AG04450 (cell line): ENCODE measurements at places on chromosomes 13 and 19. TPM values are rescaled to one million over a fixed set of nuclear protein-coding genes. Genes with fewer than 3 reads are reported as not detected.

- no peak for DNase-seq
These were observed 104.6 kb upstream of the IPO5 start for GRCh38 chr13:97848886-97849285.

GRCh38 chr19:19053508-19054314, 10.1 kb upstream of the SLC25A42 start:
- DNase-seq, result no peak

Gene CA11
- polyA plus RNA-seq, result 3.7 and 4.3 TPM in 2 replicates

DNA sequence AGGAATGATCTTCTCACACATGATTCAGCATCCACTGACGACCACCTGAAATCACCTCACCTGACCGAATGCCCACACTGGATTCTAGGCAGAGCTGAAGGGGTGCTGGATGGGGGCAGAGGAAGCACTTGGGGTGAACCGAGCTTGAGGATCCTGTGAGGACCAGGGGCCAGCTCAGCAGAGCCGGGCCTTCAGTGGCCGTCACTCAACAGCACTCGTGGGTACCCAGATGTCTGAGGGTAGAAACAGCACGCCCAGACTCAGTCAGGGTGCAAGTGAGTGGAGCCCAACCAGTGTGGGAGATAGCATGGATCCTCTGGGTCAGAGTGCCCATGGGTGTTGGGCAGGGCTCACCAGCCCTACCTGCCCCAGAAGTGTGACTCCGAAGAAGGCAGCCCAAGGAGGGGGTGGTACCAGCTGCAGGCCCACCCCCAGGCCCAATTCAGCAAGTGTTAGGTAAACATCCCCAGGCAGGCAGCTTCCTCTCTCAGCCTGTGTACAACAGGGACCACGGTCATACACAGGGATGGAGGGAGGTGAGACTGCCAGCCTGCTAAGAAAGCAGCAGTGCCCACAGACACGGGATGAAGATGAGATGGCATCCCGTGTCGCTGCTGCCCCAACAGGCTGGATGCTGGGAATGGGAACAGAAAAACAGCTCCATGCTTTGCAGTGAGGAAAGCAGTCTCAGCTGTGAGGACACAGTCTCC, 16.6 kb downstream of the GJA3 start:
- no peak for DNase-seq

DNA sequence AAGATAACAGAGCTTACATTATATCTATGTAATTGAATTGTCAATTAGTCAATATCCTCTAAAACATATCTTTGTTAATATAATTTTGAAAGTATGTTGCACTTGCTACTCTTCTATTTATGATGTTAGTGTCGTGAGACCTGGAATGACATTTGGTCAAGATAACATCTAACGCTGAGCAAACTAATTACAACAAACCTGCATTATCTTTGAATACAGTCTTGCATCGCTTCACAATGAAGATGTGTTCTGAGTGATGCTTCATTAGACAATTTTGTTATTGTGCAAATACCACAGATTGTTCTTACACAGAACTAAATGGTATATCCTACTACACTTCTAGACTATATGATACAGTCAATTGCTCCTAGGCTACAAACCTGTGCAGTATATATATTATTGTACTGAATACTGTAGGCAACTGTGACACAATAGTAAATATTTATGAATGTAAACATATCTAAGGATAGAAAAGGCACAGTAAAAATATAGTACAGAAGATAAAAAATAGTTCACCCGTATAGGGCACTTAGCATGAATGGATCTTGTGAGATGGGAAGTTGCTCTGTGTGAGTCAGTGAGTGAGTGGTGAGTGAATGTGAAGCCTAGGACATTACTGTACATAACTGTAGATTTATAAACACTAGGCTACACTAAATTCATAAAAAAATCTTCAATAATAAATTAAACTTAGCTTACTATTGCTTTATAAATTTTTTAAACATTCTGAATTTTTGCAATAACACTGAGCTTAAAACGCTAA, 1773.8 kb downstream of the PCDH9 start:
- no peak for DNase-seq

Gene GCDH
- 11.4 and 14.0 TPM in 2 replicates for polyA plus RNA-seq

Gene LILRB2
- not detected in 2 replicates for polyA plus RNA-seq

DNA sequence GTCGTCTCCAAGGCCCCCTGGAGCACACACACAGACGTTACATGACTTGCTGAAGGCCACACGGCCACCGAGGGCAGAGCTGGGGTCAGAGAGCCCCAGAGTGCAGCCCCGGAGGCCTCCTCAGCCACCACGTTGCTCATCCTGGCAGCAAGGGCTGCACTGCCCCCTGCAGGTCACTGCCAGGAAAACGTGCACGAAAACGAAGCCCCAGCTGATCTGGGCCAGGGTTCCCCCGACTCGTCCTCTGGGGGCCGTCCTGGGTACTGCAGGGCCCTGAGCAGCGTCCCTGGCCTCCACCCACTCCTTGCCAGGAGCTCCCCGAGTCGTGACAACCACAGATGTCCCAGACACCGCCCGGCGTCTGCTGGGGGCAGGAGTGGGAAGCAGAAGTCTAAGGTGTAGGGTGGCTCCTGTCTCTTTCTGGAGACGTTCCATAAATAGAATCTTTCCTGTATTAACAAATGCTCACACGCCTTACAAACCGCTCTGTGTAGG, 3.4 kb downstream of the TPGS1 start:
- DNase-seq, result peak; percentile 60

Gene SLC5A5
- not detected in 2 replicates for polyA plus RNA-seq

Gene TM9SF2
- polyA plus RNA-seq, result 86.2 and 125 TPM in 2 replicates

DNA sequence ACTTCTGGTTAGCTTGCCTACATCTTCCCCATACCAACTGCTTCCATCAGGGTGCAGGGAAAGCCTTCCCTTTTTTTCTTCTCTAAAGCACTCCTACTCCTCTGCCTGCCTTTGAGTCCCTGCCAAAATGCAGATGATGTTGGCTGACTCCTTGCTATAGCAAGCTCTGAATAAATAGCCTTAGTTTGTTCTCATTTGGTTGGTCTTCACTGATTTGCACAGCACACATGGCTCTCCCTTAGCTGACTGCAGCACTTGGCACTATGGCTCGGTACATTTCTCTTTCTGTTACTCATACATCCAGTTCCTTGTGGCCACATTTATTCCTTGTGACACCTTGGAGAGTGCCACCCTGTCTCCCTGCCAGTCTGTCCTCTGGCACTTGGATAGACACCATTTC, 249.8 kb downstream of the DCLK1 start:
- no peak for DNase-seq

Gene PSG11
- polyA plus RNA-seq, result 0.11 TPM in 1 of 2 replicates, not detected in the other

DNA sequence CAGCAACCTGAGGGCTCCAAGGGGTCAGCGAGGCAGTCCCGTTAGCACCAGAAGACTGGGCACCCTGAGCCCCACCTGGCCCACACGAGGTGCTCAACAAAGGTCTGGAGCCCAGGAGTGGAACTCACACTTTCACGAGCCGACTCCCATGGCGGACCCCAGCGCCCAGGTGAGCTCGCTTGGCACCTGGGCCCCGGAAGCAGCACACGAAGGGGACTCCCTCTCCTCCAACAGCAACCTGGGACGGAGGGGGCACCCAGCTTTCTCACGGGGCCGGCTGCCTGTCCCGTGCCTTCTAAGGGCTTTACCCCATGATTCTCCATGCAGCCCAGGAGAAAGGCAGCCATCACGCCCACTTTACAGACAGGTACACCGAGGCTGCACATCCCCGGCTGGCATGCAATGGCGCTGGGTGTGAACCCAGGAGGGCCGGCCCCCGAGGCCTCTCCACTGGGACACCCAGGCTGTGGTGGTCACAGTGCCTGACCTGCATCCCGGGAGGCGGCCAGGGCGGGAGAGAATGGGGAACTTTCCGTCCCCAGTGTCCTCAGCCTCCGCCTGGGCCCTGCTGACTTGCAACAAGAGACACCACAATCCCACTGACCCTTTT, 5.0 kb downstream of the PIP5K1C start:
- no peak for DNase-seq

DNA sequence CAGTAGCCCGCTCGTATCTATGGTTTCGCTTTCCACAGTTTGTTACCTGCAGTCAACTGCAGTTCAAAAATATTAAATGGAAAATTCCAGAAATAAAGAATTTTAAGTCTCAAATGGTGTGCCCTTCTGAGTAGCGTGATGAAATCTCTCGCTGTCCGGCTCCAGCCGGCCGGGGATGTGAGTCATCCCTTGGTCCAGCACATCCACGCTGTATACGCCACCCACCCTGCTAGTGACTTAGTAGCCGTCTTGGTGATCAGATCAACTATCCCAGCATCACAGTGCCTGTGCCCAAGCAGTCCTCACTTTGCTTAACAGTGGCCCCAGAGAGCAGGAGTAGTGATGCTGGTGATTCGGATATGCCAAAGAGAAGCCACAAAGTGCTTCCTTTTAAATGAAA, 40.0 kb downstream of the ZNF331 start:
- DNase-seq, result no peak

DNA sequence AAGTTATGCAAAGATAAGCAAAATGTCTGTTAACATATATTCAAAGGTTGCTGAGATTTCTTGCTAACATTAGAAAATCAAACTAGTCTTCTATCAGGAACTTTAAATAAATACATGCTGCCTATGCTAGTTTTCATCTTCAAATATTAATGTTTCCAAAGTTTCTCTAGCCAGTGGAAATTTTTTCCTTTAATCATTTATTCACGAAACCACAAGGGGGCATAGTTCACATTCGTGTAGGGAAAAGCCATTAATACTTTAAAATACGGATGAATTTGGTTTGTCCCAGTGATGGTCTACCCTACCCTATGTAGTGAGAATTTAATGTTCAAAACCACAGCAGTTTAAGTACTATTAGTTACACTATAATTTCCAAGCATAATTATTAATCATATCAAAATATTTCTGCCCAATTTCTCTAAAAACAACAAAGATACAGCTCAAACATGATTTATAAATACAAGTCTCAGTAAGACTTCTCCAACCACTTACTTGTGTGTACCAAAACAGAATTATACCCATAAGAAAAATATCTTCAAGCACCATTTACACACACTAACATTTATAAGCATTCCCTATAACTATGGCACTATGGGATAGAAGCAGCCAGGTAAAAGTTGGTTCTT, 16.2 kb downstream of the NUFIP1 start:
- no peak for DNase-seq

GRCh38 chr13:33958964-33959363, 141.0 kb downstream of the RFC3 start:
- no peak for DNase-seq

DNA sequence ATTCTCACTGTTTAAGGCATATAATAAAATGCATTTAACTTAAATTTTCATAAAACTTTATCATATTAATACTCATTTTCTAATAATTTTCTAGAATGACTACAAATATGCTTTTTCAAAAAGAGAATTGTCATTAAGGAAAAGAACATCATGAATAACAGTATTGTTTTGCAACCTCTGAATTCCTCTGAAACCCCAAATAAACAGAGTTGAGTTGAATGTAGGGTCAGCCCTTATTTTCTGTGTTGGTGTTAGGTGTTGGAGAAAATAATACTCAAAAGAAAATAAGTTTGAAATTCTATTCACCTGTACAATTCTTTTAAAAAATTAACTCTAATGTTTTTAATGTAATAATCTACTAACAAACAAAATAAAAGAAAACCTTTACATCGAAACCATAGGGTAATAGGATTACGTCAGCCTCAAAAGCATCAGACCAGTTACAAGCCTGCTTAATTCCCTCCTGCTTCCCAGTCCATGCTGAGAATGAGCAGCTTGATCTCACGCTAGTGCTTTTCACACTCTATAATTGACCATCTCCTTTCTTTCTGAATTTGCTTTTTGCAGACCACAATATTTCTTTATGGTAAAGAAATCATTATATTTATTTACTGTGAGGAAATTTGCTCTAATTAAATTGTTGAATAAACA, 160.9 kb downstream of the PCDH9 start:
- no peak for DNase-seq
